ENCODE measurements at places on chromosomes 2 and 18. TPM values are rescaled to one million over a fixed set of nuclear protein-coding genes. Genes with fewer than 3 reads are reported as not detected.

Gene TANC1
- total RNA-seq = 33.5 TPM

Gene MAP4K4
- 23.6 TPM for total RNA-seq

- no peak for DNase-seq
These were observed 54.8 kb upstream of the KLHL29 start for GRCh38 chr2:23330214-23330613.

DNA sequence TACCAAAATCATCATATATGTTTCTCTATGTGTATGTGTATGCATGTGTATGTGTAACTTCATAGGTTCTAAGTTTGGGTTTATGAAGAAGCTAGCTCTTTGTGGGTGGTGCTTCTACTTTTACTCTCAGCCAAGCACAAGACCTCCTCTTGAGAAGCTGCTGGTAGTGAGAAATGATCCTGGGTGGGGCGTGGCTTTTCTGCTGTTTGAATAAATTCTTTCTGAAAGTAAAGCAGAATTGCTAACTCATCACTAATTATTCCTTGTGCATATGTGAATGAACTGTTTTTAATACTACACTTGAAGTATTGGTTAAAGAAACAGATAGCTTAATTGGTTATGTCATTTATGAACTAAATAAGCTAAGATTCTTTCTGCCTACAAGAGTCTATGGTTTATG, 7.6 kb upstream of the GAREM1 start:
- DNase-seq = no peak

GRCh38 chr2:196854629-196855028, 45.5 kb upstream of the C2orf66 start:
- no peak for DNase-seq

DNA sequence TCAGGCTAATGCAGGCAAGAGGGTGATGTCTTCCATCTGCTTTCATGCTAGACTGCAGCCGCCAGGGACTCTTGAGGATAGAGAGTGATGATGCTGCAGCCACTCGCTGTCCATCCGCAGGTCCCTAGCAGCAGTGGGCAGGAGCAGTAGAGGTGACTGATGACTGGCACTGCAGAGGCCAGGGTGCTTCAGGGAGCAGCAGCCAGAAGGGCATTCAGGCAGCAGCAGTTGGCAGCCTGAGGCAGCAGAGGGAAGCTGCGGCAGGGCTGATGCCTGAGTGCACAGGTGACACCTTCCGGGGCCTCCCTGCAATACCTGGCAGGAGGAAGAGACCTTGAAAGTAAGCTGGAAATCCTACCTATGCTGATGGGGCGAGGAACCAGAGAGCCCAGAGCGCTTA, 214.2 kb downstream of the ICOS start:
- no peak for DNase-seq

- no peak for DNase-seq
These were observed 33.5 kb downstream of the ZNF532 start for GRCh38 chr18:58898010-58898799.
